ENCODE measurements at places on chromosomes 16 and 17.

- DNase-seq = peak; percentile 79
Observed at GRCh38 chr16:68091380-68092261, 6.5 kb downstream of the NFATC3 start.

- no peak for DNase-seq
Observed at GRCh38 chr16:86740906-86741799, 162.8 kb downstream of the FOXL1 start.

GRCh38 chr17:2563061-2563460, 30.4 kb upstream of the PAFAH1B1 start:
- no peak for DNase-seq

DNA sequence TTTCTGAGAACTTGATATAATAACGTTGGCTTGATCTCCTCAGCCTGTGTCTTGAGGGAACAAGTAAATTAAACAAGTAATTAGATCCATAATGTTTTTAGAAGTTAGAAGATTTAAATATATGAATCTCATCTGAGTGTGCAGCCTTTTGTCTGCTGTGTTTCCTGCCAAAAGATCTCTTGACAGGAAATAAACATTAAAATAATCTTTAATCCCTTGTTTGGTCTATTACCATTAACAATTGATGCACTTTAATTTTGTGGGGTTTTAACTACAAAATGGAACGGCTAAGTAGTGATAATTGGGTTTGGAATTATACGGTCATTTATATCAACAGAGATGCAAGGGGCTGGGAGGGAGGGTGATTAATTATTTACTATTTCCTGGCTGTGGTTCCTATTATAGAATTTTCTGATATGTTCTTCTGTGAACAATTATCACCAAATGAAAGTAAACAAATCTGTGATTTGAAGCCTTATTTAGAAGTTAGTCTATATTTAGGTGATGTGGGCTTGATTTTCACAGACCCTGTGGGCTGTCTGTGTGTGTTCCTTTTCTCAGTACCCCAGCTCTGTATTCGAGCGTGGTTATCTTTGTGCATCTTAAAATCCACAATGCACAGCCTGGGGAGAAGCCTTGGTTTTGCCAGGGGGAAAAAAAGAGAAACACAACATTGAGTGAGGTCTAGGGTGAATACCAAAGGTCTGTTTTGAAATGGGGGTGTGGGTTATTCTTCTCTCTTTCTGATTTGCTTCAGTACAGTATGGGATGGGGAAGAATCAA, 556.1 kb downstream of the WWOX start:
- peak; percentile 52 for DNase-seq

DNA sequence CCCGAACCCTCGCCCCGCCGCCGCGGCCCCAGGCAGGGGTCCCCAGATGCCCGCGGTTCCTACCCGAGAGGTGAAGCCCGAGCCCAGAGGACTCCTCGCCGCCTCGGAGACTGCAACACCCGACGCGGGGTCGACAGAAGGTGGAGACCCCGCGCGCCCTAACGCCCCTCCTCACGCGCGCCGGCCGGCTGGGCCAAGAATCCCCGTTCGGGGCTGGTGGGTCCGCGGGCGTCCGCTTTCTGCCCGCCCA, 515 bp downstream of the SUMO2 start:
- no peak for DNase-seq

DNA sequence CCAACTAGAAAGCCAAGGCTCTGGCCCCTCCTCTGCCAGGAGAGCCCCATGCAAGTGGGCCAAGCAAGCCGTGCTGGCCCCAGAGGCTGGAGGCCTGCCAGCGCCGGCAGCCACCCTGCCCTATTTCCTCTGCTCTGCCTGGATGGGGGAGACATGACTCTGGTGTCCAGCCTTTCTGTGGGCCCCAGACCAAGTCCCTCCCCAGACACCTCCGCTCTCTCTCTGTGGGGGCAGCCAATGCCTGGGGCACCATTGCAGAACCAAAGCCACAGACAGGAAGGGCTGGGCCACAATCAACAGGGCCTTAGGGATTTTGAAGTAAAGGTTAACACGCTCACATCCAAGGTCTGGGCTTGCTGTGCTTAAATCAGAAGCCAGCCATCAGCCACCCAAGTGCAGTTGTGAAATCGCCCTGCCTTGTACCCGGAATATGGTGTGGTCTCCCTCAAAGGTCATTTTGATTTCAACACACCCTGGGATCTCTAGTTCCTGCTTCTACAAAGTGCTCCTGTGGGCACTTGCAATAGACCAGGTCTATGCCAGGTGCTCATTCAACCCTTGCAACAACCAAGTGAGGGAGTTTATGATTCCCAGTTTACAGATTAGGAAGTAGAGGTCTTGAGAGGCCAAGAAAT, 63.5 kb upstream of the TEX2 start:
- DNase-seq = no peak

DNA sequence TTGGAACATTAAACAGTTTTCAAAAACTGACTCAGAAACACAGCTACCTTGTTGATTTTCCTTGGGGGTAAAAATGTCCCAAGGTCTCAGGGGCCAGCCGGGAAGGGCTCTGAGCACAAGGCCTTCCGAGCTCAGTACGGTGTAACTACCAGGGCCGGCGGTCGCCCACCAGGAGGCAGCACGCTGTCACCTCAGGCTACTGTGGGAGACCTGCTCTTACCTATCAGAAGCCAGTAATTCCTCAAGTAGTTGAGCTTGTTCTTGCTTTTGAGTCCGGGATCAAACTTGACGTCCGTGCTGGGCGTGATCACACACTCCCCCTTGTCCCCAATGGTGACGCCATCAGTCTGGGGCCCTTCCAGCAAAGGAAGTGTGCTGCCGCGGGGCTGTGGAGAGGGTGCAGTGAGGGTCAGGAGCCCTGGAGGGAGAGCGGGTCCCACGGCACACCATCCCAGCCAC, 43.4 kb upstream of the ICAM2 start:
- peak; percentile 15 for DNase-seq

DNA sequence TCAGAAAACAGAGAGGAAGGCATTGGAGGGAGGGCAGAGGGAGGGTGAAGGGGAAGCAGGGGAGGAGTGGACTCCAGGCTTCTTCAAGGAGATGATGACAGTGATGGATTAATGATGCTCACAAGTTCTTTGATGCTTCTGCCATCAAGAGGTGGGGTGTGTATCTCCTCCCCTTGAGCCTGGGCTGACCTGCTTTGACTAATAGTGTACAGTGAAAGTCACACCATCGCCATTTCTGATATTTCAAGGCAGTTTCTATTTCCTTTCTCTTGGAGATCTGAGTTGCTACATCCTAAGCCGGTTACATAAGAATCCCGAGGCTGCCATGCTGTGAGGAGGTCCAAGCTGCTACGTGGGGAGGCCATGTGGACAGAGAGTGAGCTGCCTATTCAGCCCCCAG, 312.5 kb downstream of the MAF start:
- no peak for DNase-seq

DNA sequence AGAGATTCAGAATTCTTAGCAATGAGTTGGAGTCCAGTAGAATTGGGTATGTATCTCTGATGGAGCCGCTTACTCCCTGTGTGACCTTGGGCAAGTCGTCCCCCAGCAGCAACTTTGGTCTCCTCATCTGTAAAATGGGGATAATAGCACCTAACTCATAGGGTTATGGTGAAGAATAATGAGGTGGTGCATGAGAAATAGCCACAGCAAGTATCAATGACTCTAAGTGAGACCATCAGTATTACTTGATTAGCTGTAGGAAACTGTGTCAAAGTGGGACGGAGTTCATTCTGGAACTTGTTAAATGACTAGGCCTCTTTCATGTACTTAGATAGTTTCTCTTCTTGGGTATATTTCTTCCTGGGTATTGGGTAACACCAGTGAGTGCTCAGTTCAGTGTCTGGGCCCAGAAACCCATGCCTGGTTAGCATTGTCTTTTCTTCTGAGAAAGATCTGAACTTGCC, 6.4 kb downstream of the PRKCB start:
- no peak for DNase-seq

DNA sequence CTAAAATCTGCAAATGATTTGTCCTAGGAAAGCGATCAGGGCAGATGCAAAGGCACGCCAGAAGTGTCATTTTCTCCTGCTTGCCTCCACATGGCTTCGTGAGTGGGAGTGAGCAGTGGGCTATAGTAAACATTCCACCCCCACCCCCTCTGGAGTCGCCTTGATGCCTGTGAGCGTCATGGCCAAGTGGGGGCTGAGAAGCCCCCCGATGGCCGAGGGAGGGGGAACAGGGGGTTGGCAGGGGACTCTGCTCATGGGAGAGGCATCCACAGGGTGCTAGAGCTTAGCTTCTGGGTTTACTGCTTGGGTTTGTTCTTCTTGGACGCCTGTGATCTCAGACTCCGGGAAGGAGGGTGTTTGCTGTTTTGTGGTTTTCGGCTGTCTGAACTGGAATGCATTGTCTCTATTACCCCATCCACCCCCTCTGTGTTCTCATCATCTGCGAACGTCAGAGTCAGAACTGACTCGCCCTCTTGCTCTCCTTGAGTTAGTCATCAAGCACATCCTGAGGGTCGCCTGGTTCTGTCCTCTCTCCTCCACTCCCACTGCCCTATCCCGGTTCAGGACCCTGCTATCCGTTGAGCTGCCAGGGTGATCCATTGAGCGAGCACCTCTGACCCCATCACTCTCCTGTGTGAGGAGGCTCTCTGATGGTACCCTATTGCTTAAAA, 15.4 kb downstream of the TNS4 start:
- no peak for DNase-seq

DNA sequence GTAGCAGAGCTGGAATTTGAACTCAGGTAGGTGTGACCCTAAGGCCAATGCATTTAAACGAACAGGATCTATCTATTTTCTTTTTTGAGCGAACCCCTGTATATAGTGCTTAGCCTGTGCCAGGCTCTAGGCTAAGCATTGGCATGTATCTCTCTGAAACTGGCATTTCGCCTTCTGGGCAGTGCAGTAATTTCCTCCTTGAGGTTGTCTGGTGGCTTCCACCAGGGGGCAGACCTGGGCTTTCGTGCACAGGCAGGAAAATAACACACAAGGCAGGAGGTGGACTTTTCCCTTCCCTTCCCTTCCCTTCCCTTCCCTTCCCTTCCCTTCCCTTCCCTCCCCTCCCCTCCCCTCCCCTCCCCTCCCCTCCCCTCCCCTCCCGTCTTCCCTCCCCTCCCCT, 34.4 kb upstream of the PRKCB start:
- peak; percentile 63 for DNase-seq

GRCh38 chr17:78318843-78319242, 41.0 kb downstream of the SOCS3 start:
- no peak for DNase-seq

GRCh38 chr16:64870859-64871258, 251.0 kb downstream of the CDH11 start:
- no peak for DNase-seq

GRCh38 chr17:43823350-43824084, 9.4 kb downstream of the MPP3 start:
- DNase-seq = no peak

DNA sequence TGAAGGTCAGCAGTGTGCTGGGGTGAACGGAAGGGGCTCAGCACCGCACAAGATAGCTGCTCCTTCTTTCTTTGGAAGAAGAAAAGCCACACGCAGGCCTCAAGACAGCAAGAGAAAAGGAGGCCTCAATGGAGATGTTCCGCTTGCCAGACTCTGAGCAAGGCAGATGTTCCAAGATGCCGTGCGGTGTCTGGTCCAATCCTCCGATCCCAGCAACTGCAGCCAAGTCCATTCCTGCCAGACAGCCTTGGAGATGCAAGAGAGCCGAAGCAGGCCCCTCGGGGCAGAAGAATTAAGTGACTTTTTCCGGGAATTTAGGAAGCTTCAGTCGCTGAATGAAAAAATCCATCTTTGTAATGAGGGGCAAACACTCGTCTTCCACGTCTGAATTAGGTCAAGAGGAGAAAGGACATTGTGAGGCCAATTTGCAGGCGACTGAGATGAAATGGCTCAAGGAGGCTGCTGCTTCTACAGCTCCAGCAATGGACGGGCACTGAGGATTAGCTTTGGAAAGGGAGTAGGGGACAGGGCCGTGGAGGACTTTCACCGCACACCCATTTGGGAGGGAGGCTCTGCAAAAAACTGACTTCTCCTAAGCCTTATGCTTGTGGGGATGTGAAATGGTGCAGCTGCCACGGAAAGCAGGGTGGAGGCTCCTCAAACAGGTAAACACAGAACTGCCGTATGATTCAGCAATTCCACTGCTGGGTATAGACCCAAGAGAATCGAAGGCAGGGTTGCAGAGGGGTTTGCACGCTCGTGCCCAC, 44.7 kb downstream of the RPH3AL start:
- DNase-seq = no peak

GRCh38 chr17:6712058-6712853, 913 bp downstream of the SLC13A5 start:
- DNase-seq = no peak

DNA sequence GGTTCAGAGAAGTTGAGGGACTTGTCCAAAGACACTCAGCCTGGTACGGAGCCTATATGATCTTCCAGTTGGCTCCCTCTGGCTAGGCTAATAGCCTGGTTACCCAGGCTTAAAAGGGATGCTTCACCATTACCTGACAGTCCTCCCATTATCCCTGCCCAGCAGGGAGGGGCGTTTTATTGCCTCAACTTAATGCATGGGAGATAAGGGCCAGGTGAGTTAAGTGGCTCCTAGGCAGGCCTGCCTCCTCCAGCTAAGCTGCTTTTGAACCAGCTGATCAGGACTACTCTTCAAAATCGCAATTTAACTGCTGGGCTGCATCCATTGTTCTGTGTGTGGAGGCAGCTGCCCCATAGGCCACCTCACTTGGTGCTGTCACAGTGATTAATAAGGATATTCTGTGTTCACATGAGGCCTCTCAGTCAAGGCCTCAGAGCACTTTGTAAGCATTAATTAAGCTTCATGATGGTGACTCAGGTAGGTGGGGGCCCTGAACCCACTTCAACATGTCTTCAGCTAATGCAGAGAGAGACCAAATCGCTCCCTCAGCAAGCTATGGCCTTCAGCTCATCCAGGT, 27.9 kb downstream of the SMPD3 start:
- peak; percentile 90 for DNase-seq

DNA sequence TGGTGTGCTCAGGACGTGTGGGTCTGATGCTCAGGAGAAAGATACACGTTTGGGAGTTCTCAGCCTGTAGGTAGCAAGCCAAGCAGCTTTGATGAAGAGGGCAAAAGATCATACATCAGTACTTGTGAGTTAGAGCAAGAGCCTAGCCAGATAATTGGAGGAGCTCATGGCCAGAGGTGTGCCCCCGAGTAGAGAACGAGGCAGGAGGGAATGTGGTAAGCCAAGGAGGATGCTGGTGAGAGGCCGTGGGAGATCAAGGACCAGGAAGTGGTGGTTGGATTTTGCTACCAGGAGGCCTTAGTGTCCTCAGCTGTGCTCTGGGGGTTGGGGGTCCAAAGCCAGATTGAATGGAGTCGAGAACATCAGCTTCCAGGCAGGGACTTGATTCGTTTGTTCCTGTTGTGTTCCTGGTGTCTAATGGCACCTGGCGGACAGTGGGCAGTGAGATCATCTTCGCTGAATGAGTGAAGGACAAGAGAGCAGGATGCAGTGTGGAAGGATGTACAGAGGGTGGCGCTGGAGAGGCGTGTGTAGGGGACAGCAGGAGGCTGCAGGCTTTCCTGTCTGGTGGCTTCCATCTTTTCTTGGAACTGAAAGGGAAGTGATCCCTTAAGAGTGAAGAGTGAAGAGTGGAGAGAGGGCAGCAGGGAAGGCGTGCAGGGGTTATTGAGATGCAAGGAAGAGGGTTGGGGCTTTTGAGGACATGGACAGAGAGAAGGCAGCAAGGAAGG, 11.6 kb downstream of the FBXL19 start:
- no peak for DNase-seq

Measured in NCI-H1417 (cell line).